ENCODE measurements at places on chromosomes 4 and X.
A peak's percentile ranks its signal among the peaks of the same experiment; 100 is the strongest.

- H3K27ac ChIP-seq = no peak overlapping the region
- H3K27me3 ChIP-seq = no peaks in the 10 kb centered on the region
- H3K4me1 ChIP-seq = no peaks in the 10 kb centered on the region
- no peaks in the 10 kb centered on the region for H3K36me3 ChIP-seq
- no peak overlapping the region for H3K4me3 ChIP-seq
- no peak for DNase-seq
These were observed 323.2 kb upstream of the GIMD1 start for GRCh38 chr4:106691749-106692148.

GRCh38 chr4:84394386-84394785 lies 104.7 kb downstream of the NKX6-1 start:
- no peak overlapping the region for H3K4me3 ChIP-seq
- DNase-seq = no peak
- no peaks in the 10 kb centered on the region for H3K36me3 ChIP-seq
- no peak overlapping the region for H3K27ac ChIP-seq

DNA sequence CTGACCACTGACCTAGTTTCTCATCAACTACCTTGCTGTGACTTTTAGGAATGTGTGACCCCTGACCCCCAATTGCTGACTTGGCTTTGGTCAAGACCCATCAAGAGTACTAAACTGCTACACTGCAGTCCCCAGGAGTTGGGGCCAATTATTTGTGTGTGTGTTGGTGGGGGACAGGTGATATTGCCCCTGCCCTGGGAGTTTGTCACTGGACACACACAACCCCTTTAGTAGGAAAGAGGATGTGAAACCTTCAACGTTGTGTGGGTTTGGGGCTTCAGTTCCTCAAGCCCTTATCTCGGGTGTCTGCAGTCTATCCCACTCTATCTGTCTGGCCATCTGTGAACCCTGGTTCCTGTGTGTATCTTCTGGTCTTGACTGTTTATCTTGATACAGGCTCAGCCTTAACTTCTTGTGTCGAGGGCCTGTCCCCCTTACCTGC lies 6.5 kb downstream of the SASH3 start:
- H3K27ac ChIP-seq = no peak overlapping the region
- H3K4me3 ChIP-seq = no peak overlapping the region
- H3K4me1 ChIP-seq = peaks cover 7% of the 10 kb centered on the region

DNA sequence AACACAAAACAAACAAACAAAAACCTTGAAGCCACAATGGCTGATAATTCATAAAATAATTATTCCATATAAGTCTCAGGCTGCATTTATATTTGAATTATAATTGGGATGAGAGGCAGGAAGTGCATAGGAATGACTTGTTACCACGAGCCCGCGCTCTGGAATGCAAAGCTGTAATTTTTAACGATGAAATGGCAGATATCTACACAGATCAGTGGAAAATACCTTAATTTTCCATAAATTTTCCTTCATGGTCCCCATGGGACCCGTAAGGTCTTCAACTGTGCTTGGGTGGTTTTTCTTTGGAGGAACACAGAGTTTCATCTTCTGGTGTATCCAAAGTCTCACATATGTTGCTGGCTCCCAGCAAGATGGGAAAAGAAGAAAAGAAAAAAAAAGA lies 226.8 kb downstream of the SHOX start:
- H3K27ac ChIP-seq = no peak overlapping the region
- no peak overlapping the region for H3K4me3 ChIP-seq
- no peaks in the 10 kb centered on the region for H3K36me3 ChIP-seq
- H3K4me1 ChIP-seq = no peaks in the 10 kb centered on the region
- no peaks in the 10 kb centered on the region for H3K27me3 ChIP-seq
- DNase-seq = no peak

GRCh38 chr4:30770049-30770549 lies 49.9 kb downstream of the PCDH7 start:
- DNase-seq = no peak
- H3K27me3 ChIP-seq = no peaks in the 10 kb centered on the region
- H3K27ac ChIP-seq = no peak overlapping the region
- peaks cover 2% of the 10 kb centered on the region for H3K36me3 ChIP-seq

DNA sequence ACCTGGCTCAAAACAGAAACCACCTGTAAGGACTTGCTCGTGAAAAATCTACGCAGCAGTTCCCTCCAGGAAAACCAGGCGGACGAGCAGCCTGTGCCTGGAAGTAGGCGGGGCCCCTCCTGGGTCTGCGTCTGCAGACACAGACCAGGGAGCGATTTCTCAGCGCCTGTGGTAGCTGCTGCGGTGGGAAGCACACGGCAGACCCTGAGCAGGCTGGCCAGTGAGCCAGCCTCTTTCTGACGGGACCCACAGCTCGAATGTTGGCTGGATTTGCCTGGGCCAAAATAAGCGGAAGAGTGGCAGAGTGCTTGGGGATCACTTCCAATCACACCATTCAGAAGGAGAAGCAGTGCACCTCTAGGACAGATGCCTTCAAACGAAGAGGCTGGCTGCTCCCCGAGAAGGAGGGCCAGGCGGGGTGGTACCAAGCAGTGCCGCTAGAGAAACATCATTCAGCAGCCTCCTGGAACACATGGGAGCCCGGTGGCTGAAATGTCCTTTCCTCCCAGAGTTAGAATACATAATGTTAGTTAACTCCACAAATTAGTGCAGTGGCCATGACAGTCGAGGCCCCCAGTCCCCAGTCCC lies 85.9 kb downstream of the GATB start:
- peaks cover 2% of the 10 kb centered on the region for H3K36me3 ChIP-seq
- DNase-seq = no peak
- peak overlapping the region; percentile 75 for H3K27ac ChIP-seq
- H3K27me3 ChIP-seq = no peaks in the 10 kb centered on the region

DNA sequence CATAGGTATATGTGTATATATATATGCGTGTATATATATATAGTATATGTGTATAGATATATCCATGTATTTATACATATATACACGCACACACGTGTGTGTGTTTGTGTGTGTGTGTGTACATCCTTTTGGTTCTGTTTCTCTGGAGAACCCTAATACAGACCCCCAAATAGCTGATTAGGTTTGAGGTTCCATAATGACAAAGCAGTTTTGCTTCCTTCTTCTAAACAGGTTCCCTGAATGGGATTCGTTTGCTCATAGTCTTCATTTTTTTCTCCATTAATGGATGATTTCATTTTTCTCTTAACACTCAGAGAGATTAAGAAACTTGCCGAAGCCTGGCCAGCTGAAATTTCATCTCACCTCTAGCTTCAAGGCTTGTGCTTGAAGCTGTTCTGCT lies 234.0 kb upstream of the BCOR start:
- no peaks in the 10 kb centered on the region for H3K4me1 ChIP-seq
- no peak overlapping the region for H3K4me3 ChIP-seq
- H3K27ac ChIP-seq = no peak overlapping the region
- H3K36me3 ChIP-seq = no peaks in the 10 kb centered on the region
- no peaks in the 10 kb centered on the region for H3K27me3 ChIP-seq
- no peak for DNase-seq

DNA sequence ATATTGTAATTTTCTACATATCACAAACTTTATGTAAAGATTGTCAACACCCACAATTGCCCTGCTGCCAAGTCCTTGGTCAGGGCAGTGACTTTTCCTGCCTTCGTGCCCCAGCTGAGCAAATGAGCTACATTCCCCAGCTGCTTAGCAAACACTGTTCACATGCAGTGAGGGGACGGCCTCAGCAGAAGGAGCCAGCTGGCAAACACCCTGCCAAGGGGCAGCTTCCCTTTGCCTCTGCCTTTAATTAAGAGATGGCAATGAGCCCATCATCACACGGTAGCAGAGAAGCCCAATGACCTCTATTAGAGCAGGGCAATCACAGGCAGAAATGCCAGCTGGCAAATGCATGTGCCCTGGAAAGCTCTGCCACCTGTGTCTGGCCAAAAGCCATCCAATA lies 253.4 kb downstream of the EPHA5 start:
- H3K36me3 ChIP-seq = no peaks in the 10 kb centered on the region
- no peak overlapping the region for H3K27ac ChIP-seq
- DNase-seq = no peak
- no peaks in the 10 kb centered on the region for H3K4me1 ChIP-seq
- H3K4me3 ChIP-seq = no peak overlapping the region

- no peaks in the 10 kb centered on the region for H3K27me3 ChIP-seq
- no peak overlapping the region for H3K4me3 ChIP-seq
- H3K36me3 ChIP-seq = no peaks in the 10 kb centered on the region
- no peak for DNase-seq
These were observed 572.8 kb upstream of the FAM241A start for GRCh38 chr4:111572470-111572869.

DNA sequence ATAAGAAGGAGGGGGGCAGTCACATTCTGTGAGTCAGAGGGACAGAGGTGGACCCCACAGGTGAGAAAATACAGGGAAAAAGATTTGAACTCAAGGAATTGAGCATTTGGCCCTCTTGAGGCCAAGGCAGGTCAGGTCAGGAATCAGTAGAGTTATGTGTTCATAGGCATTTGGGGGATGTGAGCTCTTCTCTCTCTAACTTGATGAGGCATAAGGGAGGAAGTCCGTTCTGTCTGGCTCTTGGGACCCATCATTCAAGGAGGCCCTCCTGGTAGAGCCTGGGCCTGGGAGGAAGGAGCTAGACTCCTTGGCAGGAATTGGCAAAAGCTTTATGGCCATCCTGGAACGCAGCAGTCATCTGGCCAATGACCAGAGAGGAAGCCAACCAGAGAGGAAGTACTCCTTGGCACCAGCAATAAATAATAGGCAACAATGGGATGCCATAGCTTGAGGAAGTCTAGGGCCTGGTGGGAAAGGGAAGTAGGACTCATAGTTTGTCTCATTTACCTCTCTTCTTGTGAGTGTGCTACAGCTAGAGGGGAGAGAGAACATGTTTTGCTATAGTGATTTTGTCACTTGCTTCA lies 53.0 kb downstream of the MSN start:
- no peaks in the 10 kb centered on the region for H3K27me3 ChIP-seq
- H3K36me3 ChIP-seq = peaks cover 7% of the 10 kb centered on the region
- no peaks in the 10 kb centered on the region for H3K4me1 ChIP-seq
- no peak for DNase-seq
- no peak overlapping the region for H3K27ac ChIP-seq

- no peak overlapping the region for H3K4me3 ChIP-seq
- H3K27me3 ChIP-seq = no peaks in the 10 kb centered on the region
- H3K36me3 ChIP-seq = no peaks in the 10 kb centered on the region
- H3K4me1 ChIP-seq = no peaks in the 10 kb centered on the region
- no peak for DNase-seq
These were observed 33.6 kb upstream of the WFS1 start for GRCh38 chr4:6235901-6236640.

DNA sequence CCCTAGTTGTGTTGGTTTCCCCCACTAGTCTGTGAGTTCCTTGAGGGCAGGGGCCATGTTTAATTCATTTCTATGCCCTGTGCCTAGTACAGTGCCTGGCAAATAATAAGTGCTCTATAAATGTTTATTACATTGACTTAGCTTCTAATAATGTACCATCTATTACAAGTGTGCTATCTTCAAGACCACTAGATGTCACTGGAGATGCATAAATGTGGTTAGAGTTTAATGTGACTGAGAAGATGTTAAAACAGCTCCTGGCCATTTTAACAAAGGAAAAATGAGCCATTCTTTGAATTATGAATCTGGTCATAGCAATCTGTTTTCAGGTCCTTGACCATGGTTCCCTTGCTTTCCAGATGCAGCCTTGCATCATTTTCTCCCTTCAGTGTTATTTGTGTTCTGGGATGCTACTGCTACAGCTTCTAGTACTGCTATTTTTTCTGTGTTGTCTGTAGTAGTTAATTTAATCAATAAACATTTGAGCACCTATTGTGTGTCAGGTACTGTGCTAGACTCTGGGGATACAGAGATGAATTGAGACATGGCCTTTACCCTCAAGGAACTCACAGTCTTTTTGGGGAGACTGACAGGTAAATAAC lies 43.2 kb downstream of the SLC9A6 start:
- peaks cover 4% of the 10 kb centered on the region for H3K36me3 ChIP-seq
- H3K27ac ChIP-seq = no peak overlapping the region

DNA sequence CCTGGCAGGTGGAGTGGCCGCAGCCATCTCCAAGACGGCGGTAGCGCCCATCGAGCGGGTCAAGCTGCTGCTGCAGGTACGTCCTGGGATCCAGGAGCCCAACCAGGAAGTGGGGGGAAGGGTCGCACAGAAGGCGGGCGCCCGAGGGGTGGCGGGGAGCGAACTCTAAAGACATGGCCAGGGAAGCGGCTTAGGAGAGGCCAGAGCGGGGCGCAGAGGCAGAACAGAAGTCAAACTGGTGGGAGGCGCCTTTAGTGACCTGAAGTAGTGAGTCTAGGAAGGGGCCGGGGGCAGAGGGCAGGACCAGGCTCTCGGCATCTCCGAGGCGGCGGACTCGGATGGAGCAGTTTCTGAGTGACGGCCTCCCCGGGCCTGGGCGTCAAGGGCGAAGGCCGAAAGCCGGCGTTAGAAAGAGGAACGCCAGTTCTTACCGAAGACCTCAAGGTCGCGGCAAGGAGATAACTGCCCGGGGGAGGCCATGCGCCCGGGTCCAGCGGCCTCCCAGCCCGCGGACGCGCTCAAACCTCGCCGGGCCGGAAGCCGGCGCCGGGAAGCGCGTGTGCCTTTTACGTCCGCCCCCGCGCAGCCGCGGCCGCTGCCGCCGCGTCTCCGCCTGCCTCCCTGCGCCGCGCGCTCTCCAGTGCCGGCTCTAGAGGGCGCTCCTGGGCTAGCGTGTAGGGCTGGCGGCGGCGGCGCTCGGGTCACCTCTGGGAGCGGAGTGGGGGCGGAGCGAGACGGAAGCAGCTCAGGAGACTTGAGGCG lies 488 bp downstream of the SLC25A5 start:
- H3K27me3 ChIP-seq = no peaks in the 10 kb centered on the region
- peak overlapping the region; percentile 84 for H3K27ac ChIP-seq
- peaks cover 3% of the 10 kb centered on the region for H3K4me1 ChIP-seq
- DNase-seq = peak; percentile 85
- H3K4me3 ChIP-seq = peak overlapping the region; percentile 97

DNA sequence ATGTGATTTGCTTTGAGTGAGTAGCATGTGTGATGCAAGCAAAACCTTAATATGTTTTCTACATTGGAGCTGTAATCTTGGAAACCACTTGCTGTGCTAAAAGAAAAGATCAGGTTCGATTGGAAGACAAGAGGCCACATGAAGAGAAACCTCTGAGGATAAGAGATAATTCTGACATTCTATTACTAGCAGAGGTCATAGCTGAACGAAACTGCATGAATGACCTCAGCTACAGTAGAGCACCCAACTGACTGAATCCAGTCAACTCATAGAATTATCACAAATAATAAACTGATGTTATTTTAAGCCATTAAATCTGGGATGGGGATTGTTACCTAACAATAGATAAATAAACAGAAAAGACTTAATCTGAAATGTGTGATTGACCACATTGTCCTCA lies 147.1 kb downstream of the CAMK2D start:
- no peaks in the 10 kb centered on the region for H3K4me1 ChIP-seq
- no peak overlapping the region for H3K4me3 ChIP-seq

DNA sequence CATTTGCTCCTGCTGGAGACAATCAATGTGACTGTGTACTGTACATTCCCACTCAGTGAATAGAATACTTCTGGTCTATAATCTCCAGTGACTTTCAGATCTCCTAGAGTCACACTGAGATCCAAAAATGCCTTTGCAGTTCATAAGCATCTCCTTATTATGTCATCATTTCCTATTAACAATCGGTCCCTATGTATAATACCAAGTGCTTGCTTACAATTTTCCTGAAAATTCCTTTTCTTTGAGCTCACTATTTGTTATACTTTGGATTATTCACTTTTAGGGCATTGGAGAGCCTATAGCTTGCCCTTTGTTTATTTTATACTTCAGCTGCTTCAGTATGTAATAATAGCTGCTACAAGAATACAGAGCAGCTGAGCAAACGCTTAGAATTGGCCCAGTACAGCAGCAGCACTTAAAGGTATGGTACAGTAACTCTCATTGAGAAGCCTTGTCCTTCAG lies 313.0 kb downstream of the DCTD start:
- H3K27me3 ChIP-seq = no peaks in the 10 kb centered on the region
- H3K4me3 ChIP-seq = no peak overlapping the region

Measured in trophoblast cell (in vitro differentiated cells and primary cell).